ENCODE measurements at places on chromosomes 1 and 21.

GRCh38 chr21:27519361-27519760 is 552.5 kb upstream of the ADAMTS5 start:
- DNase-seq: no peak

DNA sequence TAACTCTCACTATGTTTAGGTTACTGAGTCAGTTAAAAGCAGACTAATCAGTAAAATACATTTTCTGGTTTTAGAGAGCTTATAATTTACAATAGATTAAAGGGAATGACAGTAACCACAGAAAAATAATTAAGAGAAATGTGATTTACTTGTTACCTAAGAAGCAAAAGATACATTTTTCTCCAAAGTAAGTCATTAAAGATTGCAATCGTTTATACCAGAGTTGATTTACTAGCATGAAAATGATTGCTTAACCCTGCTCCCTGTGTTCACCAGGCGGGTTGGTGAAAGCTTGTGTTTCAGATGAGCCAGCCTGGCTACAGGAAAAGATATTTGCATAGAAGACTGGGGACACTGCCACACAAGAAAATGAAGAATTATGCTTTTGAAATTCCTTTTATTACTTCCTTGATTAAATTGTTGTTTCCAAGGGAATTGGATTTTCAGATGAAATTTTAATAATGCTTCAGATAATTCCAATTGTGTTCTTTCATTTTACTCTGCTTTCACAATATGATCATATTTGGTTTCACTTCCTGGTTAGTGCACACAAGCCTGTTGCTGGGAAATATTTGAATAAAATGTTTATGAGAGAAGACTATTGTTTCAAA is 27.9 kb downstream of the LRRC8B start:
- no peak for DNase-seq

DNA sequence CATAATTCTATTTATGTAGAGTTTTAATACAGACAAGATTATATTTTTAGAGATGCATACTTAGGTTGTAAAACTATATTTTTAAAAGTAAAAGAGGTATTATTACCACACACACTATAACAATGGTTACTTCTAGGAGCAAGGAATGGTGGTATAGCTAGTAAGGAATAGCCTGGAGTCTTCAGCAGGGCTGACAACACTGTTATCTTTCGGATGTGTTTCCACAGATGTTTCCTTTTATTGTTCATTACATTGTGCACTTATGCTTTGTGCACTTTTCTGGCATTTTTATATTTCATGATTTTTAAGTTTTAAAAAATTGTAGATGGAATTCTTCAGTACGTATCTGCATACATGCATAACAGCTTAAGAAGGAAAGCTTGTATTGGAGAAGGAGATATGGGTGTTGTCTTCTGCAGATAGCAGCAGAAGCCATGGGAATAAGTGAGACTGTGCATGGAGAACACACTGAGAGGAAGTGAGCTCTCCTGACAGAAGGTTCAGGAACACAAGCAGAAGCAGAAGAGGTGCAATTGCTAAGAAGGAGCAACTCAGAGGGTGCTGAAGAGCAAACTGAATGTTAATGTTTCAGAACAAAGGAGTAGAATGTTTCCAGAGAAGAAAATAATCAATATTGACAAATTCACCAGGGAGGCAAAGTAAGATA is 91.8 kb downstream of the UCHL5 start:
- no peak for DNase-seq

- DNase-seq: no peak
Measured at GRCh38 chr1:106875622-106876021, 180.9 kb upstream of the PRMT6 start.

DNA sequence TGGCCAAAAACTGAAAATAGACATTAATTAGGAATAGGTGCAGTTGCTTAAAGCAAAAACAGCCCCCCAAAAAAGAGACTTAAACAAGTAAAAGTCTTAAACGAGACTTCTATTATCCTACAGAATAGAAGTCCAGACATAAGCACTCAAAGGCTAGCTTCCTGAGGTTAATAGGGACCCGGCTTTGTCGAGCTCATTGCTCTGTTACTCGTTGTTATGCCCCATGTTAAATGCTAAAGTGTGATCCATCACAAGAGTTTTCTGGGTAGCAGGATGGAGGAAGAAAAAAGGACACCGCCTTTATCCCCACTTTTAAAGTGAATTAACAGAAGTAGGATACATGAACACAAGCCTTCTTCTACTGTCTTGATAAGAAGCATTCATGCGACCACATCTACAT is 10.6 kb downstream of the CD1D start:
- no peak for DNase-seq

DNA sequence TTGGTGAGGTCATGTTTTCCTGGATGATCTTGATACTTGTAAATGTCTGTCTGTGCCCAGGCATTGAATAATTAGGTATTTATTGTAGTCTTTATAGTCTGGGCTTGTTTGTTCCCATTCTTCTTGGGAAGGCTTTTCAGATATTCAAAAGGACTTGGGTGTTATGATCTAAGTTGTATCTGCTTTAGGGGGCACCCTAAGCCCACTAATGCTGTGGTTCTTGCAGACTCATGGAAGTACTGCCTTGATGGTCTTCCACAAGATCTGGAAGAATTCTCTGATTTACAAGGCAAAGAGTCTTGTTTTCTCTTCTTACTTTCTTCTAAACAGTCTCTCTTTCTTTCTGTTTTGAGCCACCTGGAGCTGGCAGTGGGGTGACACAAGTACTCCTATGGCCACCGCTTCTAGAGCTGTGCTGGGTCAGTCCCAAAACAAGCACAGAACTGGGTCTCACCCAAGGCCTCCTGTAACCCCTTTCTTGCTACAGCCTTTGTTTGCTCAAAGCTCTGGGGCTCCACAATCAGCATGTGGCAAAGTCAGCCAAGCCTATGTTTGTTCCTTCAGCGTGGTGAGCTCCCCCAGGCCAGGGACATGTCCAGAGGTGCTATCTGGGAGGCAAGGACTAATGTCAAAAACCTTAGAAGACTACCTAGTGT is 12.6 kb downstream of the VN1R5 start:
- no peak for DNase-seq

DNA sequence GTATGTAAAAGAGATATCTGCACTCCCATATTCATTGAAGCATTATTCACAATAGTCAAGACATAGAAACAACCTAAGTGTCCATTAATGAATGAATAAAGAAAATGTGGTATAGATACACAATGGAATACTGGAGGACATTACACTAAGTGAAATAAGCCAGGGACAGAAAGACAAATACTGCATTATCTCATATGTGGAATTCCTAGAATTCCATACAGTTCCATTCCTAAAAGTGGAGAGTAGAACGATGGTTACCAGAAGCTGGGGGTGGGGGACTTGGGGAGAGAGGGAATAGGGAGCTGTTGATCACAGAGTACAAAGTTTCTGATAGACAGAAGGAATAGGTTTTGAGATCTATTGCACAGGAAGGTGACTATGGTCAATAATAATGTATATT is 7.4 kb downstream of the TMED5 start:
- DNase-seq: no peak

GRCh38 chr1:11952455-11953109 is 18.1 kb downstream of the PLOD1 start:
- no peak for DNase-seq

GRCh38 chr1:45974541-45975269 is 157.7 kb downstream of the PIK3R3 start:
- DNase-seq: no peak

DNA sequence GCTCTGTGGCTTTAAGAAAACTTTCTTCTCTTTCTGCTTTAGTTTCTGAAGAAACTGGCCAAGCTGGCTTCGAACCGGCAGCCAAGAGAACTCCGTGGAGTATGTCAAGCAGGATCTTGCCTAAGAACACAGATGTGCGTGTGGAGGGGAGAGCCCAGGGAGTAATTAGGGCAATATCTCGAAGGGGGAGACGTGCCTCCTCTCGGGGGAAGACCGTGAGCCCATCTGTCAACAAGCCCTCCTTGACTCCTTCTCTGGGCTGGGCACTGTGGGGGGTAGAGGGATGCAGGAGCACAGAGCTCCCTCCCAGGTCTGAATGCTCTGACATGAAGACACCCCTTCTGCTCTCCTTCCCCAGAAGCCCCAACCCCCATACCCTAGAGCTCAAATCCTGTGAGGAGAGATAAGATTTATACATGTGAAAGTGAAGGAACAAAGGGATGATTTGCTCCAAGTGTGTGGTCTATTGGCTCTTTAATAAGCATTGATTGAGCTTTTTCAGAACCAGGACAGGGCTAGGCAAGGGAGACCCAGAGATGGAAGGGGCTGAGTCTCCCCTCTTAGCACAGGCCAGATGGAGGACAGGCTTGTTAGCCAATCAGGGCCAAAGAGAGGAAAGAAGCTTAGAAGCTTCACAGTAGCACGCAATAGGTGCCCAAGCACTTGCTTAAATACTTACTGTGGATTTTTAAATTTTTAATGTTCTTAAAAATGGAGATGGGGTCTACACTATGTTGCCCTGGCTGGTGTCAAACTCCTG is 37.5 kb downstream of the EDN2 start:
- DNase-seq: no peak

- DNase-seq: peak; percentile 74
Measured at GRCh38 chr1:232538224-232538942, 91.5 kb downstream of the SIPA1L2 start.

- peak; percentile 43 for DNase-seq
Measured at GRCh38 chr1:26530410-26530894, 891 bp downstream of the RPS6KA1 start.

- DNase-seq: no peak
Measured at GRCh38 chr21:33299181-33299752, 25.5 kb upstream of the IFNAR1 start.

- no peak for DNase-seq
Measured at GRCh38 chr1:206794294-206794908, 22.1 kb upstream of the IL10 start.

DNA sequence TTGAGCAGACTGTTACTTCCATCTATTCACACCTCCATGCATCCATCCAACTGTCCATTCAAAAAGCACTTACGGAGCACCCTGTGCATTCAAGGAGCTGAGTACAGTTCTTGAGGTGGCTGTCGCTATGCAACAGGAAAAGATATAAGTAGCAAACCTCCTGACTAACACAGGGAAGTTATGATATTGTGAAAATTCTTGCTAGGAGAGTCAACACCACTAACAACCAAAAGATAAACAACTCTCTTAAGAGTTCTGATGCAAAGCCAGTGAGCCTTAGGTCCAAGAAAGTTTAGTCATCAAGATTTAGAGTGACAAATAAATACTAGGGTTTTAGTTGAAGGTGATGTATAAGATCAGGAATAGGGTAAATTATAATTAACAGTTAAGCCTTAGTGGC is 44.5 kb upstream of the TRIM45 start:
- no peak for DNase-seq

DNA sequence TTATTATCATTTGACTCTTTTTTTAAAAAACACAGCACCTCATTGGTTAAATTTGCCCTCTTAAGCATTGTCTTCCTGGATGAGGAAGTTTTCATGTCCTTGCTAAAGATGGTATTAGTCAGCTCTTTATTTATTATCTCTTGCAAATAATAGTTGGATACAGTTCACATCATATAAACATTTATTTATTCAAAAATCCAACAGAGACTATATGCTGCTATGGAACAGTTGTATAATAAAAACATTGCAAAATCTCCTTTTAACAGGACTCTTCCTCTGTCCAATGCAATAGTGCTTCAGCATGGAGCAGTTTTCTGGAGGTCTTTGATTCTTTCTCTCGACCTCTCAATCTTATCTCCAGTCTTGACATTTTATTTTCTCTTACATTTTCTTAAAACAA is 49.5 kb upstream of the VCAM1 start:
- DNase-seq: no peak

DNA sequence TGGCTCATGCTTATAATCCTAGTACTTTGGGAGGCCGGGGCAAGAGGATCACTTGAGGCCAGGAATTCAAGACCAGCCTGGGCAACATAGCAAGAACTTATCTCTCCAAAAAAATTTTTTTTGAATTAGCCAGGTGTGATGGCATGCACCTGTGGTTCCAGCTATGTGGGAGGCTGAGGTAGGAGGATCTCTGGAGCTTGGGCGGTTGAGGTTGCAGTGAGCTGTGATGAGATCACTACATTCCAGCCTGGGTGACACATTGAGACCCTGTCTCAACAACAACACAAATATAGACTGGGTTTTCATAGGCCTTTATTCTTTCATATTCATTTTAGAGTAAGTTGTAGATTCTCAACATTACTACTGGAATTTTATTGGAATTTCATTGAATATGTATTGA is 12.8 kb downstream of the MED18 start:
- no peak for DNase-seq

GRCh38 chr1:222068937-222069336 is 327.0 kb upstream of the DUSP10 start:
- DNase-seq: no peak

DNA sequence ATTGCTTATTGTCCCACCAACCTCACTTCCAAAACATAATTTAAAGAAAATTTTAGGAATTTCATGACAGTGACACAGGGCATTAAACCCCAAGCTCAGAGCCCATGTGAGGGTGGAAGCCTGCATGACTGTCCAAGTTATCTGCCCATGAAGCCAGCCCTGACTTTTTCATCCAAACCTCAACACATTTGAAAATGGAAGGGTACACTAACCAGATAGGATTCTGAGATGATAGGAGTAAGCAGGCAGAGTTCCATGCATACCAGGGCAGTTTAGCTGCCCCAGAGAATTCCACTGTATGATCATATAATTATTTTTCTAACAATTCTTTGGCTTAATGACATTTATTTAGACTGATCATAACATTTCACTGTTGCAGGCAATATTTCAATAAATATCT is 986.0 kb downstream of the TTLL7 start:
- no peak for DNase-seq

GRCh38 chr21:38322311-38322950 is 65.6 kb downstream of the KCNJ15 start:
- no peak for DNase-seq

DNA sequence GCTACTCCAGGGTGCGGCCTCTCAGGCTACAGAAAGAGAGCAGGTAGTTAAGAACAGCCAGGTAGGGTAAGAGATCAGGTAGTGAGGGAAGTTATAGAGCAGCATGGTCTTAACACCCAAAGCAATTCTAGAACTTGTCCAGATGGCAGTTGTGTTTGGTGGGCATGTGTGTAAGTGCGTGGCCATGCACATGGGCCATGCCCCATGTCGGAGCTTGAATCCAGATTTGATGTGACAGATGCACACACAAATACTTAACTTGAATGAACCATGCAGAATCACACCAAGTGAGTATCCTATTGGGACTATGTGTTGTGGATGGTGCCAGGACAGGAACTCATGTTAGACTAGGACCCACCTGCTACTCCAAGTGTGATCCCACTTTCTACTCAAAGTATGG is 145.7 kb upstream of the HMGB4 start:
- peak; percentile 15 for DNase-seq

DNA sequence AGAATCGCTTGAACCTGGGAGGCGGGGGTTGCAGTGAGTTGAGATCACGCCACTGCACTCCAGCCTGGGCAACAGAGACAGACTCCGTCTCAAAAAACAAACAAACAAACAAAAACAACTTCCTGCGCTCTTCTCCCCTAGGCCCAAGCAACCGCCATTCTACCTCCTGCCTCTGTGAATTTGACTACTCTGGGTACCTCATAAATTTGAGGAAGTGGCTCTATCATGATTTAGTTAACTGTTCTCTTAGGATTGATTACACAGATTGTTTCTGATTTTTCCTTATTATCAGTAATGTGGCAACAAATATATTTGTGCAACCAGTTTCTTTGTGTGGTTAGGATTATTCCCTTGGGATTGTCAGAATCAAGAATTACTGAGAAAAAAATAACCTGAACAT is 29.7 kb downstream of the OPTC start:
- no peak for DNase-seq

GRCh38 chr1:58746757-58747156 is 37.1 kb downstream of the JUN start:
- no peak for DNase-seq

GRCh38 chr1:154129391-154129970 is 25.4 kb downstream of the NUP210L start:
- DNase-seq: no peak
